ENCODE measurements at places on chromosomes 3 and 15.

DNA sequence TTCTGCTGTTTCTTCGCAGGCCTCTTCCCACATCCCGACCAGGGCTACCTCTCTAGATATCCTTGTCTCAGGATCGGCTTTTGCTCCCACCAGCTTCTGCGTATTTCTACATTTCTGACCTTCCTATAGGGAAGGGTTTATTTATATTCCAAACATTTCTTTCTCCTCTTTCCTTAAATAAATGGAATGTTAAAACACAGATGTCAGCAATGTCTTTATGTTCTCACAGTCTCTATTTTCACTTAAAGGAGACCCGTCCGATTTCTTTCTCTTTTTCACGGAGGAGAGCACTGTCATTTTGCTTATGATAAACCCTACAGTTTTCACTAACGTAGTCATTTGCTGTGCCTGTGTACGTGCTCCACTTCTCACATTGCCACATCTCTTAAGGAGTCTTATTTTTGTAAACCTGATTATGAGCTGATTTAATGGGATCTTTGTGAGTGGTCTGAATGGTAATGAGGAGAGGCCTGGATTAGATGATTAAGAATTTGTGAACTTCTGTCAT is 630 bp downstream of the KIF15 start:
- DNase-seq, result no peak

DNA sequence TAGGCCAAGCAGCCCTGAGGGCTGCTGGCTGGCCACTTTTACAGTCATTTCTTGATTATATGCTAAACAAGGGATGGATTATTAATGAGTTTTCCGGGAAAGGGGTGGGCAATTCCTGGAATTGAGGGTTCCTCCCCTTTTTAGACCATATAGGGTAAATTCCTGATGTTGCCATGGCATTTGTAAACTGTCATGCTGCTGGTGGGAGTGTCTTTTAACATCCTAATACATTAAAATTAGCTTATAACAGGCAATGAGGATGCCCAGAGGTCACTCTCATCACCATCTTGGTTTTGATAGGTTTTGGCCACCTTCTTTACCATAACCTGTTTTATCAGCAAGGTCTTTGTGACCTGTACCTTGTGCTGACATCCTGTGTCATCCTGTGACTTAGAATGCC is 11.7 kb upstream of the PYDC2 start:
- DNase-seq, result no peak

DNA sequence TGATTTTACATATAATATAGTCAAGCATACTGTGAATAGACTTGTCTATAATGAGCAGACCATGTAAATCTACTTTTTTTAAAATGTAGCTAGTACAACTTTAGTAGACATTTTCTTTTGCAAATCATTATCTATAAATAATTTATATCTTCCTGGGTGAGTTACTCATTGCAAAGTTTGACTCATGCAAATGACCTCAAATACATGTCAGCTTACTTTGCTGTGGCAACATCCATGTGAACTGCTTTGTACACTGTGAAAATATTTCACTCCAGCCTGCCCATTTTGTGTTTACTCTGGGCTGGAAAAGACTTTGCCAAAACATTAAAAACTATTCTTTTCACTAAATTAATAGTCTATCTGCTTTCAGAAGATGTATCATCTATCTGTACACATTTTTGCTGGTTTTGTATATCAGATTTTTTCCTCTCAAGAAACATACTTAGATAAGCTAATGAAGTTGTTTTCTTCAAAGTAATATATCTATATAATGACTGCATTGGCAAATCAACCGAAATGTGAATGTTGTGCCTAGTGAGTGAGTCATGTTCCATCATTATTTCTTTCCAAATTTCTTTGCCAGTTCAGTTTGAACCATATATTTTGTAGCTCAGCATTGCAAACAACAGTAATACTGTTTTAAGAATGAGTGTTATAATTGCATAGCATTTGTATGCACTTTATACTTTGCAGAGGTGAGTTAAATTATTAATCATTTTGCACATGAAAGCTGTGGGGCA is 26.5 kb downstream of the IGSF10 start:
- DNase-seq, result no peak

DNA sequence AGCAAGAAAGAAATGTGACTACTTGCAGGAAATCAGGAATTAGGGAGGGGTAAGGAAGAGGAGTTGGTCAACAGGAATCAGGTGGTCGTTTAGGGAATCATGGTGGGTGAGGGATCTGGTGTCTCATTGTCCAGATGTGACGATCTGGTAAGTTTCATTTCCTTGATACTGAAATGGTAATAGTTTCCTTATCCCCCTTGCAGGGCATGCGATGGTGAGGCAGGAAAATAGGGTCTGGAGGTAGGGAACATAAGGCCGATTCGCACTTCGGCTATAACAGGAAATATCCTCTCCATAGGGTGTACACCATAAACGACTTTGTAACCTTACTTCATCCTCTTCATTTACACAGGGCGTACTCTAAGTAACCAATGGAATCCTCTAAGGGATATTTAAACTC is 574 bp upstream of the LRRC34 start:
- no peak for DNase-seq

- DNase-seq, result no peak
Observed at GRCh38 chr3:45223889-45224727, 2.0 kb downstream of the TMEM158 start.

DNA sequence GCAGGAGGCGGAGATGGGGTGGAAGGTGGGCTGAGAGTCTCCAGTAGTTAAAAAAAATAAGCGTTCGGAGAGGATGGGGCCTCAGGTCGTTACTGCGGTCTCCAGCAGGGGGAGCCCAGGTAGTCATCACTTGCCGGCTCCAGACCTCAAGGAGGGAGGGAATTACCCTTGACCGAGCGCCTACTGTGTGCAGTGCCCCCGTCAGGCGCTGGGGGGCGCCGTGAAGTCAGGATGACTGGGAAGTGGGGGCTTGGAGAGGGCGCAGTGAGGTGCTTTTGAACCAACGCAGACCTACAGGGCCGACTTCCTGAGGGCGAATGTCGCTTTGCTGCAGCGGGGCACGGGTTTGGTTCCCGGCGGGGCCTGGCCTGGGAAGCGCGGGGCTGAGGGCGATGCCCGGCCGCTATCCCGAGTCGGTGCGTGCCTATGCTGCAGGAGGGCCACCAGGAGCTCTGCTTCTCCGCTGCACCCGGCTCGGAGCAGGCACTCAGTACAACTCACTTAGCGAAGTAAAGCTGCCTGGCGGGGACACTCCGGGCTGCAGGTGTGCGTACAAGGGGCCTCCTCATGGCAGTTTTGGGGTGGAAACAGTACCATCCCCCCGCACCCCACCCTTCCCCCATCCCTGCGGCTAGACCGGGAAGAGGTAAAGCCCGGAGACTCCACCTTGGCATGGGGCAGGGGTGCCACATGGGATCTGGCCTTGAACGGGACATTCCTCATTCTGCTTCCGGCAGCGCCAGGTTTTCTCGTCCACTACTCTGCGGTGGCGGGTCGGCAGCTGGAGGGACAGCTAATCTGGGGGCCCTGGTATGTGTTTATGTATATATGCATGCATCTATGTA is 79.8 kb downstream of the RHCG start:
- peak; percentile 63 for DNase-seq

DNA sequence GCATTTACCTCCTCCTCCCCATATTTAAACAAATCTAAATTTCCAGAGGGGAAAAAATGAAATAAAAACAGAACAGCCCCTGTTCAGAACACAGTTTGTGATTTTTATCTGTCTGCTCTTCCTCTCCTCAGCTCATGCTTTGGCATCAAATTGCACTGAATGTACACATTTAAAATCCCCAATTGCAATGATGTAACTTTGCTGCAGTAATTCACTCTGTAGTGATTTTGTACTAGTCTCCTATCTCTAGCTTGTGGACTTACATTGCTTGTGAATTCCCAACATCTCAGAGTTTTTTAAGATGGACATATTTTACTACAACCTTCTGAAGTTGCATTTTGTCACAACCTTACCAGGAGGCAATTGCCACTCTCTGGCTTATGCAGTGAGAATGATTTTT is 81.6 kb upstream of the ROBO2 start:
- DNase-seq, result no peak

GRCh38 chr3:6770397-6770690 is 90.6 kb upstream of the GRM7 start:
- DNase-seq, result no peak

GRCh38 chr15:77004189-77004588 is 9.3 kb downstream of the PSTPIP1 start:
- no peak for DNase-seq

GRCh38 chr3:4033296-4033695 is 234.1 kb downstream of the LRRN1 start:
- no peak for DNase-seq

DNA sequence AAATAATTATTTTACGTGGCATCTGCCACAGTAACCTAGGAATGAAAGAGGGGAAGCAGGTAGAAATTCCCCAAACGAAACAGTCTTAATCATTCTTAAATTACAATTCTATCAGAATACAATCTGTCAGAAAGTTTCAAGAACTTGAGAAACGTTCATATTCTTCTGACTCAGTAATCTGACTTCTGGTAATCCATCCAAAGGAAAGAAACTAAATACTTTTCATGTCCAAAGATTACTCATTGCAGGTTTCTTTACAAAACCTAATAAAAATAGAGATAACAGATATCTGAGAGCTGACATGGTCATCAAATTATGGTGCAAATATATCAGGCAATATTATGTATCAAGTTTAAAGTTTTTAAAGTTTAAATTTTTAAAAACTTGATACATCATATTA is 109.4 kb downstream of the DLG1 start:
- DNase-seq, result no peak

DNA sequence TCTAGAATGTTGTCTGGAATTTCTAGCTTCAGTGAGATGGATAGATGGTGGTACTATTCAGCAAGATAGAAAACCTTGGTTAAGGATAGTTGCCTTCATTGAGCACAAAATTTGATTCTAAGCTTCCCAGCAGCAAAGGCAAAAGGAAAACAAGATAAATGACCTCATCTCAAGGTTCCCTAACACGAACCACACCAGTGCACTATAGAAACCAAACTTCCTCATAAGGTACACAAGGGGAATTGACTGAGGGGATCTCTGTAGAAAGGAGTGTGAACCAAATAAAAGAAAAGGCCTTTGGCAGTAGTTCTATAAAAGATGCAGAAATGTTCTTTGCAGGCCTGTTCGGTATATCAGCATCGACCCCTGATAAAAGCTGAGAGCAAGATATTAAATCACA is 288.9 kb downstream of the SHQ1 start:
- no peak for DNase-seq

- no peak for DNase-seq
Observed at GRCh38 chr3:170089862-170090600, 52.2 kb downstream of the GPR160 start.

DNA sequence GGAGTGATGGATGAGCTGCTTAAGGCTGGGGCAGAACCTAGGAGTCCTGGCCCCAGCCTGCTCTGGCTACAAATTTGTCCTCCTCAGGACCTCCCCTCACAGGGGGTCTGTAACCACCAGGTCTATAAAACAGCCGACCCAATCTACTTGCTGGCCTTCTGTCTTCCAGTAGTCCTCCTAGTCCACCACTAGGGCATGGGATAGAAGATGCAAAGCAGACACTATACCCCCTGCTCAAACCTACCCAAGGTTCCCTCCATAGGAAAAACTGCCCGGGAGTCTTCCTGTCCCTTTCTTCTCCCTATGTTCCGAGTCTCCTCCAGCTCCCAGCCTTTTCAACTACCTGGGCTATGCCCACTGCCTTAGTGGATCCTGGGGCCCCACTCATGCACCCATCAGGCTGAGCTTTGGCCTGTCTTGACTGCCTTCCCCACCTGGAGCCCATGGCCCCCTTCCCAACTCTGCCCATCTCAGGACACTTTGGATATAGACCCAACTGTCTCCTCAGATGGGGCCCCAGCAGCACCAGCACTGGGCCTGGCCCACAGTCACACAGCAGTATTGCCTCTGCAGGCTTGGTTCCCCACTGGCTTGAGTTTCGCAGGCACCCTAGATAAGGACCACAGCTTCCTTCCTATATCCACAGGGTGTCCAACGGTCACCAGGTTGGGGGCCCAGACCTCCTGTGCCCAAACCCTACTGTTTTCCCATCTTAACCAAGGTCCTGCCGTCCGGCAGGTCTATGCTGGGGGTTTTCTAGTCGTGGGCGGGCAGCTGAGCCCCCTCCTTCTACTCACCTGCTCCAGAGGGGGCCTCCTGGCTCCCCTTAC is 1.1 kb downstream of the HYAL3 start:
- DNase-seq, result no peak

GRCh38 chr15:98776607-98777281 is 128.4 kb downstream of the IGF1R start:
- peak; percentile 12 for DNase-seq

GRCh38 chr3:24945563-24945962 is 450.9 kb upstream of the THRB start:
- DNase-seq, result no peak

DNA sequence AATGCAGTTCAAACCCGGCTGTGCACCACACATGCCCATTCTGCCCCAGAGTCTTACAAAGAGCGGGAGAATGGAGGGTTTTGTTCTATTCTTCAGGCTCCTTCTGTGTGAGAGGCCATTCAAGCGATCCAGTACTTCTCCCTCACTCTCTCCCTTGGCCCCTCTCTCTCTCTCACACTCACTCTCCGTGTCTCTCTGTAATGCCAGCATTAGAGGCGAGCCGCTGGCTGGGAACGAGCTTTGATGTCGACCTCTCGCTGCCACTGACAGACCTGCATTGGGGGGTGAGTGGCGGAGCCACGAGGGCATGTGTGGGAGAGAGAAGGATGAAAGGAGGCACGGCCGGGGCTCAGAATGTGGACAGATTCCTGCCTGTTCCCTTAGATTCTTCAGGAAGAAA is 231.7 kb upstream of the ARRDC4 start:
- DNase-seq, result no peak

DNA sequence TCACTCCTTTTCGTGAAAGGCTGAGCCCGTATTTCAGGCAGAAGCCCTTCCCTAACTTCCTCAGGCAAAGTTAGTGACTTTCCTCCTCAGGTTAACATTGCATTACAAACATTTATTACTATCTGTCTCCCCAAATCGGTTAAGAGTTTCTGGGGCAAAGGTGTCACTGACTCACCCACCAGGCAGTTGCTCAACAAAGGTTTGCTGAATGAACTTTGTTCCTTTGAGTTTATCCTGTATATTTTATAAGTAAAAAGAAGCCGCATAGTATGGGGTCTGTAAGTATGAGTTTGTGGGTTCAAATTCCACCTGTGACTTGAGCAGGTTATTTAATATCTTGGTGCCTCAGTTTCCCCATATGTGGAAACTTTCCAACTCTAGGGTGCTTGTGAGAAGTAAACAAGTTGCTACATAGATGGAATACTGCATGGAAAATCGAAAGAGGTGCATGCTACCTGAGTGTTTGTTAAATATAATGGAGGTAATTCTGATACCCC is 177.7 kb downstream of the THRB start:
- DNase-seq, result no peak

DNA sequence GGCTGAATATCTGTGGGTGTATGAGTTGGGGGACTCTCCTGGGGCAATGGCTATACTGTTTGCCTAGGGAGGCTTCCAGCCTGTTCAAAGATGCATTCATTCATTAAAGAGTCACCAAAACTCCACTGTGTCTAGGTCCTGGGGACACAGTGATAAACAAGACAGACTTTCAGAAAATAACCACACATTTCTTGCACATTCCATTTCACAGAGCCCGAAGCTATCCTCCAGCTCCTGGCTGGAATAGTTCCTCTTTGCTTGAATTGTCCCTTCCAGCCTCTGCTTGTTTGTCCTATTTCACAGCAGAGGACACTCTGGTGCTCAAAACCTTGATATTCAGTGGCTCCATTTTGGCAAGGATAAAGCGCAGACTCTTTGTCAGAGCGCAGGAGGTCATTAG is 61.7 kb upstream of the ITGA11 start:
- no peak for DNase-seq

GRCh38 chr3:15333099-15333955 is 941 bp upstream of the SH3BP5 start:
- DNase-seq, result no peak
